ENCODE measurements at places on chromosomes 2 and 18.
A peak's percentile ranks its signal among the peaks of the same experiment; 100 is the strongest.

DNA sequence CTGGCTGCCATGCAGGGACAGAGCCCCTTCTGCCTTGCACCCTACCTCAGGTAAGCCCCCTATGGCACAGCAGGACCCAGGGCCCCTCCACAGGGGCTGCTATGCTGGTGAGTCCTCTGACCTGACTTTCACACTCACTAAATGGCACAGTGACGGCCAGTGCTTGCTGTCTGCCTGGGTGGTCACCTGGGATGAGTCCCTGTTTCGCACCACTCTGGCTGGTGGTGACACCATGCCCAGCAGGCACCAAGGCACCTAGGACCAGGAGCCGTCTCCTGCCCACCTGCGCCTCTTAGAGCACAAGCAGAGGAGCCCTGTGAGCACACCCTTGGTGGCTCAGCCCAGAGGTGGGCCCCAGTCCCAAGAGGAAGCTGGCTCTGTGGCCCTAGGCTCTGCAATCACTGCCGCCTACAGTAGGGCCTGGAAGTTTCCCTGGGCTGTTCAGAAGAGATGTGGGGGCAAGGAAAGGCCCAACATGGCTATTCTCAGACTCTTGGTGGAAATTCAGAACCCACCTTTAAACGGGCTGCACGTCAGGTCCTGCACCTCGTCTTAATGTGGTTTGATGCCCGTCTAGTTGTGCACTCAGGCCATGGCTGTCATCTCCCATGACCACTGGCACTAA, 96.0 kb downstream of the PLB1 start:
- DNase-seq, result no peak

DNA sequence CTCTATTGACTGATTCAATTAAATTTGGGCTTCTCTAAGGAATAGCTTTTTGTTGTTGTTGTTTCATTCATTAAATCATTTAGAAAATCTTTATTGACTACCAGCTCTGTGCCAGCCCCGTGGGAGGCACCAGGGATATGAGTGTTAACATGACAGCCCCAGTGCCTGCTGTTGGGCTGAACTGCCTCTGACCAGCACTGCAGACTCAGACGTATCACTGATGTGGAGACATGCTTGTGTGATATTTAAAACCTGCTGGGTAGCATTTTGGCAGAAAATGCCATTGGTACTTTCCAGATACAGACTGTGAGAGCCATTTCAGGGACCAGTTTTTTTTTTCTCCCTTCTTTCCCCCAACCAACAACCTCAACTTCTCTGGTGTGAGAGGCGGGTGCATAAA, 38.6 kb upstream of the KCNF1 start:
- DNase-seq, result no peak

DNA sequence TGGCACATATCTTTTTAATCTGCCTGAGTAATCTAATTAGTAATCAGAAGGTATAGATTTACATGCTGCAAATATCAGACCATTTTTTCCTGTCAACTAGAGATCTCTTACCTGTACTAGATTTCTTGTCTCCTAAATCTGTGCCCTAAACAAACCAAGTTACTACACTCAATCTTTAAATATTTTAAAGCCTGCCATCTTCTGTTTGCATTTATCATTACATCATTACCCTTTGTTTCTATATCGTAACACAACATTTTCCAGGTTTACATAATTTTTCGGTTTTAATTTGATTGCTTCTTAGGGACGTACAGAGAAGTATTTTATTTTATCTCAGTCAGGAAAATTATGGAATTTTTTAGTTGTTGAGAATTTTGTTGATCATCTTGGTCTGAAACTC, 25.7 kb downstream of the PSMA8 start:
- no peak for DNase-seq

- DNase-seq, result no peak
Observed at GRCh38 chr2:101145406-101145805, 5.8 kb downstream of the TBC1D8 start.

- no peak for DNase-seq
Observed at GRCh38 chr2:14513903-14514302, 118.6 kb upstream of the LRATD1 start.

- no peak for DNase-seq
Observed at GRCh38 chr2:103139628-103140268, 377.9 kb downstream of the TMEM182 start.

DNA sequence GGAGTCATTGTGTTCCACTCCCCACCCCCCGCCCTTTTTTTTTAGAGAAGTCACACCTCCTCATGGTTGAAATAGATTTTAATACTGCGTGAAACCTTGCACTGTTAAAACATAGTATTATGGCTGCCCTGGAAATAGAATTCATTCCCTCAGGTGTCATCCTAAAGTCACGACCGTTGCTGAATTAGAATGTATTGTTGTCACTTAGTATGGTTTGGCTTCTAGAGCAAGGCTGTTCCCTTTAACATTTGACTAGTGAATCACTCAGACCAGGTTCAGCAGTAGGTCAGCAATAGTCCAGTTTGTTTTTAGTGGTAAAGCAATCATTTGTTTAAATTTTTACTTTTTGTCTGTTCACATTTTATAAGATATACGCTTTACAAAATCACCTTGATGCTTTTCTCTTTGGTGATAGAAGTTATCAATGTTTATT, 1.2 kb downstream of the BABAM2 start:
- DNase-seq, result no peak

DNA sequence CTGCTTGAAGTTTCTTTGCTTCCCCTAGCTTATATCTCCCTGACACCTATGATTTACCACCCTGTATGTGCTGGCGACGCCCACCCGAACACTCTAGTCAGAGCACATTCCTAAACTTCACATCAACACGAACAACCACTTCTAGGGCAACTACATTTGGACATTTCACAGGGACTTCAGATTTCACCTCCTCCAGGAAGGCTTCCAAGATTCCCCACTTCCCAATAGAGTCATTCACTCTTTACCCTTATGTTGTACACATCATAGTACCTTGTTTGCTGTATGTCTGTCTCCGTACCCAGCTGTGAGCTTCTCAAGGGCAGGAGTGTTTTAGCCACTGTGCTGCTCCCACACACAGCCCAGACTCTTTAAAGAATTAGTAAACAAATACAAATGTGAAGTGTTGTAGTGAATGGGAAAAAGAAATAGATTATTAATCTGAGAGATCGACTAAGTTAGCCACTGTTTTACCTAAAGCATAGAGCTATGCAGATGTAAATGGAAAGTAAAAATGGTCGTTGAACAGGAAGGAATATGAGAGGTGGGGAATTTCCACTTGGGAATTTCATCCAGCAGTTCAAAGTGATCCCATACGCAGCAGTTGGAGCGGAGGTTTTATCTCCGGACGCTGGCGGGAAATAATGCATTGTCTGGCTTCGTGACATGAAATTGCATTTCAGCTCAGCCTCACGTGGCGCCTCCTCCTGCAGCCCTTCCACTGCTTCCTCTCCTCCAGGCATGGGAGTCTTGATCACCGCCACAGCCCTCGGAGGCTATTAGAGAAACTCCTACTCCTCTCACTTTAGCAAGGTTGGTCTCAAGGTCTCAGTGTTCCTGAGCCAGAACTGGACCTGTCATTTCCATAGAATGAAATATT, 233.4 kb upstream of the COPS8 start:
- DNase-seq, result no peak

- peak; percentile 86 for DNase-seq
Observed at GRCh38 chr2:46299365-46300263, 2.4 kb downstream of the EPAS1 start.

GRCh38 chr2:4556135-4556896, 852.9 kb downstream of the DCDC2C start:
- DNase-seq, result no peak

DNA sequence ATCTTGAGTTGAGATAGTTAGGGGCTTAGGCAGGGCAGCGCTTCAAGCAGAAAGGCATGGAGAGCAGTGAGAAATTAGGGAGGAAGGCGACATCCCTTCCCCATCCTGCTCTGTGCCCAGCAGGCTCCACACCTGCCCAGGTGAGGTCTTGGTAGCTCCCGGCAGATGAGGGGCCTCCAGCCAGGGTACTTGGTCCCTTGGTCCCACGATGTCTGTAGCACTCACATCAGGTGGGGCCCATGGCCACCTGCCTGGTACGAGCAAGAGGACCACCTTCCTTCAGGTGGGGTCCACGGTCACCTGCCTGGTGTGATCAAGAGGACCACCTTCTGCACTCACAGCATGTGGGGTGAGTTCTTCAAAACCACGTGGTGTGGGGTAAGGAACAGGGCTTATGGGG, 91.2 kb downstream of the GALR1 start:
- DNase-seq, result no peak

DNA sequence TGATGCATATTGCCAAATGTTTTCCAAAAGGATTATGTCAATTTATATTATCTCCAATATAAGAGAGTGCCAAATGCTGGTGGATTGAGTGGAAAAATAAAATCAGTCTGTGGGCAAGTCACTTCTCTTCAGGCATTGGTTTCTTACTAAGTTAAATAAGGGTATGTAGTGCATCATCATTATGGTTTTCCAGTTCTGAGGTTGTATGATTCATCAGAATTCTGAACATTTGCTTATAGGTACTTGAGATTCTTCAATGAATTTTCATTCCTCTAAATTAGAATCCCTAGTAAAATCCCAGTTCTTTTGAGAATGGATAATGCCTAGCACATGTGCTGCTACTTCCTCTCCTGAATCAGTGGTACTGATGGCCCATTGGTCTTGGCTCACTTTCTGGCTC, 188.9 kb upstream of the OSR1 start:
- no peak for DNase-seq

GRCh38 chr2:16655445-16655837, 10.2 kb downstream of the CYRIA start:
- DNase-seq, result no peak

GRCh38 chr2:66772618-66773017, 337.7 kb downstream of the MEIS1 start:
- DNase-seq, result no peak

DNA sequence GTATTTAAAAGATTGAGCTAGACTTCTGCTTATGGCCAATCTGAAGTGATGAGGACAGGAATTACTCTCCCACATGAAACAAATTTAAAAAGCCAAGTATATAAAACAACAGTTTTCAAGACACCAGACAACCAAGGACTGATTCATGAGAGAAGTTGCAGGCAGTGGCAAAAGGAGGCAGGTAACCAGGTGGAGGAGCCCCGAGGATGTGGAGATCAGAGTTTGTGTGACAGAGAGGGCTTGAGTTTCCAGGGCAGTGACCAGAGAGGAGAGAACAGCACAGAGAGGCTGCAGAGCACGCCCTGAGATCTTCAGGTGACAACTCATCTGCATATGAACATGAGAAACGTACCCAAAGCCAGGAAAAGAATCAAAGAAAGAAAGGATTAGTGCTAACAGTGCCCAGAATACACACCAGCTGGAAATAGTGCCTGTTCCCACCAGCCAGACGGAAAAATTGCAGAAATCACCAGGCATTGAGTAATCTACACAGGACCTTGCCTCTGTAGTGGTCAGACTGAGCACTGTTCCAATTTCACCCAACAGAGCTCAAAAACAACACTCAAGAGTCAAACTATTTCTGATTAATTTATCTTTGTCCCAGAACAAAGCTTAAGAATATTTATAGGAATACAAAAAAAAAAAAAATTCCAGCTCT, 173.1 kb downstream of the SEPTIN10 start:
- no peak for DNase-seq

GRCh38 chr18:75156139-75156750, 52.7 kb downstream of the PTGR3 start:
- DNase-seq, result no peak

- no peak for DNase-seq
Observed at GRCh38 chr2:225002656-225003045, 39.6 kb downstream of the DOCK10 start.

DNA sequence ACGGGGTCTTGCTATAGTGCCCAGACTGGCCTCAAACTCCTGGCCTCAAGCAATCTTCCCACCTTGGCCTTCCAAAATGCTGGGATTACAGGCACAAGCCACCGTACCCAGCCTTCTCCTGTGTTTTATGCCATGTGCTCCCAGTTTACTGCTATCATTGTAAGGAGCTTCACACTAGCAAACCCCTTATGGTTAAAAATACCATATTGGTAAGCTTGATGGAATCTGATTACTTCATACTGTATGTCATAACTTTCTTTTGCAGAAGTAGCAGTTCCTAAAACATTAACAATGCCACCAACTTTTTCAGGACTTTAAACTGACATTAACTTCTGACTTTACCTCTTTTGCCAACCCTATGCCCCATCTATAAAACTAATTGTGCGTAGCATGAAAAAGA, 36.2 kb downstream of the HAT1 start:
- no peak for DNase-seq

DNA sequence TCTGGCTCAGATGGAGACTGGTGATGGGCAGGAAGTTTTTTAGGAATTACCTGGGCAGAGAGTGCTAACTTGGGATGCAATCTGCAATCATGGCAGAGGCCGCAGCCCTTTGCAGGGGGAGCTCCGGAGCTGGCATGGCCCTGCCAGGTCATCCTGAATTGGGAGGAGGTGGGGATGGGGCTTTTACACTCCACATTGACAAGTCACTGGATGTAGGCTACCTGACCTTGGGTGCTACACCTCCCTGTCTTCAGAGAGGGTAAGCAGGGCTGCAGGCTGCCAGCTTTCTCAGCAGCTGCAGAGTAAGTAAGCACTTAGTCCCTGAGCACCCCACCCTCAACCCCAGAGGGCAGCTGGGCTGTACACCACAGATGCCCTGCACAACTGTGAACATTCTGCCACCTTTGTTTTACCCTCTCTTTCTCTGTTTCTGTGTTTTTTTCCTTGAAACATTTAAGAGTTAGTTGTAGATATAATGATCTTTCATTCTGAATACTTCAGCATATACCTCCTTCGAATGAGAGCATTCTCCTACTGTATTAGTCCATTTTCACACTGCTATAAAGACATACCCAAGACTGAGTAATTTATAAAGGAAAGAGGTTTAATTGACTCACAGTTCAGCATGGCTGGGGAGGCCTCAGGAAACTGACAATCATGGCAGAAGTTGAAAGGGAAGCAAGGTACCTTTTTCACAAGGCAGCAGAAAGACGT, 6.8 kb upstream of the HS1BP3 start:
- DNase-seq, result no peak

- no peak for DNase-seq
Observed at GRCh38 chr2:30254685-30255001, 23.3 kb downstream of the LBH start.

DNA sequence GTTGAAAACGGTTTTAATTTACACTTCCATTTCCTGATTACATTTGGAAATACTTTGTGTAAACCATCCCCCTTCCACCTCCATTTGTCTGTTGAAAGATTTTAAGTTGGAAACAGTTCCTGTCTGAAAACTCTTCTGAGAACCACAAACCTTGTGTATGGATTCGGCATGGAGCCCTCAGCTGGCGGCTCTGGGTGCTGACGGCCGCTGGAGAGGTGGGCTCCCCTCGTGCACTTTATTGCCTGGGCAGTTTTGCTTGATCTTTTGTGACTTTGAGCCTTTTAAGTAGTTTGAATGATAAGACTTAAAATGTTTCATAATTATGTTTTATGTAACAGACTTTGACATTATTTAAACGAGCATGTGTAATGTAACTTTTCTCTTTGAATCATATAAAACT, 11.1 kb downstream of the KLF11 start:
- no peak for DNase-seq

- DNase-seq, result no peak
Observed at GRCh38 chr2:46175419-46175818, 121.8 kb upstream of the EPAS1 start.

GRCh38 chr18:73249030-73249429, 381.2 kb upstream of the NETO1 start:
- DNase-seq, result no peak

- peak; percentile 77 for DNase-seq
Observed at GRCh38 chr2:230225486-230225885, at the start of gene SP140. Gene SP140 (plus strand): TSS chr2:230225736. CDS start chr2:230225845, 109 bp downstream.

- no peak for DNase-seq
Observed at GRCh38 chr18:50465211-50466153, 90.6 kb downstream of the SKA1 start.

- no peak for DNase-seq
Observed at GRCh38 chr2:114580691-114581090, 138.2 kb downstream of the DPP10 start.

- no peak for DNase-seq
Observed at GRCh38 chr2:163637871-163638270, 97.9 kb downstream of the FIGN start.
